ENCODE measurements at places on chromosomes 7 and 10.

DNA sequence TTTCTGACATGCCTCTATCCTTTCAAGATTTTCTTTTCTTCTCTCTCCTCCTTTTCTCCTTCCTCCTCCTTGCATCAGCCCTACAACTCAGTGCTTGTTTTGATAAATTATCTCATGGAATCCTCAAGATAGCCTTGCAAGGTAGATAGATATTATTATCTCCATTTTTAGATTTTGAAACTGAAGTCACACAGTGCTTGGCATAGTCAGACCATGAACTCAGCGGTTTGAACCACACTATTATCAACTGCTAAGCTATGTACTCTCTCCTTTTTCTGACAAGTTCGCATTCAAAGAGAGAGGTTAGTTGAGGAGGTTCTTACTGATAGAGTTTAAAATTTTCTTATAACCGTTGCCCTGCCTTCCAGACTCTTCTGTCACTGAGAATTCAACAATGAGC lies 79.1 kb downstream of the SUGCT start:
- DNase-seq, result no peak

- no peak for DNase-seq
These were observed 9.0 kb upstream of the TBXAS1 start for GRCh38 chr7:139820089-139820488.

DNA sequence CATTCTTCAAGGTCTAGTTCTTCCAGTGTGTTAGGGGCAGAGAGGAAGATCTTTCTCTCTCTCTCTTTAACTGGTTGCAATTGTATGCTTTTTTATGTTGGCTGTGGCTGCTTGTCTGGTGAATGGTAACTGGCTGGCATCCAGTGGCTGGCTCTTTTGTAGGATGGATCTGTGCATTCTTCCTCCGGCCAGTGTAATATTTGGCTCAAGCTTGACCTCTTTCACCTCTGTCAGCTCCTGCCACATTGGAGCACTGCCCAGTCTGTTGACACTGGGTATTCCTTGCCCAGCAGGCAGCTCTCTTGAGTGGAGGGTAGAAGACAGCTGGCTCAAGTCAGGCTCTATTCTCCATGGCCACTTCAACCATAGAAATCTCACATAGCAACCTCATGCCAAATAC lies 528.3 kb downstream of the PHTF2 start:
- DNase-seq, result no peak

GRCh38 chr7:149558149-149558861 lies 60.7 kb upstream of the ZNF746 start:
- DNase-seq, result no peak

DNA sequence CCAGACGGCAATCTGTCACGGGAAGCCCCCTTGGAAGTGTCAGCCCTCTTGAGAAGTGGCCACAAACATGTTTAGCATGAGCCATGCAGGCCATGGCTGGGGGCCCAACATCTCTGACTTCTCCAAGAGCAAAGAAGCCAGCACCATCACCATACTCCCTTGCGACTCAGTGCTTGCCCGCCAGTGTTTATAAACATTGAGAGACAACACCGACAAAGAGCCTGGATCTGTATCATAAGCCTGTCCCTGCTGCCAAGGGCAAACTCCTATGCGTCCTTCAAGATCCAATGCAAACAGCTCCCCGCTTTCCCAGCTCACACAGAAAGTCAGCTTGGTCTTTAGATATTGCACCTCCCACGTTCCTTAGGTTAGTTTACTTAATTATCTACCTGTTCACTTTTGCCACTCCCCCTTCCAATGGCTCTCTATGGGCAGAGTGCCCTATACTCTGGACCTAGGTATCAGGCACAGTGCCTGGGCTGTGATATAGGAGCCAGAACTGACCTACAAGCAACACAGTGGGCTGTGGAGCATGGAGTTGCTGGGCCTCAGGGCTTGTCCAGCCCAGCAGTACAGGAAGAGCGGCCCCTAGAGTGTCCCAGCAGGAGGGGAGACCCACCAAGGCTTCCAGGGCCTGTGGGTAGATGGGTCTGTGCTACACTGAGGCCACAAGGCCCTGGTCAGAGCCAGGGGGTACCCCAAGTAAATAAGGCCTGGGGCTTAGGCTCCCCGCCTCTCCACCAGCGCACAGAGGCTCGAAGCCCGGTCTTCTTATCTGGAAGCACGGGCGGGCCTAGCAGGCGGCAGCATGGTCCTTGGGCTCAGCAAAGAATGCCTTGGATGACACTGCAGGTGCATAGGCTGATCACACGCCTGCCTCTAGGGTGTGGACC lies 37.7 kb downstream of the CAMK2B start:
- no peak for DNase-seq

DNA sequence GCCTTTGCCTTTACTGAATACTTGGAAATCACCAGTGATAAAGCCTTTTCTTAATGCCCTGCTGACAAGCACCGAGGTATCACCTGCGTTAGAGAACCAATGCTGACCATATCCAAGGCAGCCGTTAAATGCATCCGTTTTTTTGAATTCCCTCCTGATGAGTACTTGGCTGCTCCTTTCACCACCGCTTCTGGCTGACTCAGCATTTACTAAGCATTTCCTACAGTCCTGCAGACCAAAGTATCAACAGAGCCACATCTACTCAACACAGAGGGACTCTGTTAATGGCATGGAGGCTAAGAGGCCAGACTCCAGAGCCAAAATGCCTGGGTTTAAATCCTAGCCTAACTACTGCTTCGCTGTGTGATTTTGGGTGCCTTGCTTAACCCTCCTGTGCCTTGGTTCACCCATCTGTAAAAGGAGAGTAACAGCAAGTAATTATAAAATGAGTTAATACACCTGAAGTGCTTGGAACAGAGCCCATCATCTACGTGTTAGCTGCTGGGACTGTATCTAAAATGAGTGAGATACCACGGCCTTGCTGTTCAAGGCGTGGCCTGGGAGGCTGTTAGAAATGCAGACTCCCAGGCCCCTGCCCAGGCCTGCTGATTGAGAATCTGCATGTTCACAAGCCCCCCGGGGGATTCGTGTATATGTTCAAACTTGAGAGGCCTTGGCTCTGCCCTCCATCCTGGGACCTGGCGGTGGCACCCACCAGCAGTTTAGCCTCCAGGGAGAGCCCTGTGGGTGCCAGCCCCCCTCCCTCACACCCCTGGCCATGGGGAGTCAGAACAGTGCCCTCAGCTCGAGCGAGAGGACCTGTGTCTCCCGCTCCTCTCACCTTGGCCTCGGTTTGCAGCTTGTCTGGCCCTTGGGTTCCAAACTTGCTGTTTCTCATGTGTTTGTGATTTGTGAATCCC lies 30.8 kb upstream of the EFCAB10 start:
- DNase-seq, result no peak

DNA sequence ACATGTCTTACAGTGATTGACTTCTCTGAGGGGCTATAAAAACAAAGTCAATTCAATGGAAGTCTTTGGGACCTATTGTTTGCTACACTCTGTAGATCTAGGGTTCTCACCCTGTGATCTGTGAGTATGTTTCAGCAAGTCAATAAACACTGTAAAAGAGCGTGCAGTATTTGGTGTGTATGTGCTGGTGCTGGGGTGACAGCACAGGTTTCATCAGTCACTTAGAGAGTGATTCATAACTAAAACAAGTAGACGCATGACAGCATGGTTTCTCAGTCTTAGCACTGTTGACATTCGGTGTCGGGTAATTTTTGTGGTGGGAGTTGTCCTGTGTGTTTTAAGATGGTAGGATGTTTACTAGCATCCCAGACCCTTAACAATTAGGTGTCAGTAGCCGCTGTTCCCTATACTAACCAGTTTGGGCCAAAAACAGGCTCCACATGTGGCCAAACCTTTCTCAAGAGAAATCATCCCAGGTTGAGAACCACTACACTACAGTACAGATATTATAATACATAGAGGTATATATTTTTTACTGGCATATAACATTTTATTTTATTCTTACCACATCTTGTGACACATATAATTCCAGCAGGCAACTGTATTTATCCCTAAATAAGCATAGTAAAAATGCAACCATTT lies 411.8 kb downstream of the ARL4A start:
- DNase-seq, result no peak

- DNase-seq, result peak; percentile 57
These were observed 4.9 kb downstream of the TRIM8 start for GRCh38 chr10:102648889-102649796.

DNA sequence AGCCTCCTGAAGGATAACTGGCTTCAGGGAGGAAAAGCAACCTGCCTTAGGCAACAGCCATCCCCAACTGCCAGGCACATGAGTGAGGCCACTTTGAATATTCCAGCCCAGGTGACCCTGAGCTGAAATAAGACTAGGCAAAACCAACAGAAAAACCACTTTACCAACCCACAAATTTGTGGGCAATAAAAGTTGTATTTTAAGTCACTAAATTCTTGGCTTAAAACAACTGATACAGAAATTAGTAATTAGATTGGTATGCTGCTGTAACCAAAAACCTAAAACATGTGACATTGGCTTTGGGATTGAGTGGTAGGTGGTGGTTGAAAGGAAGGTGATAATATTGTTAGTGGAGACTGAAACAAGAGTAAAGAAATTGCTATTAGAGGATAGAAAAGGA lies 39.9 kb downstream of the ABCB4 start:
- no peak for DNase-seq

GRCh38 chr7:3880228-3880987 lies 579.4 kb downstream of the SDK1 start:
- DNase-seq, result no peak

- no peak for DNase-seq
These were observed 55.6 kb upstream of the BET1 start for GRCh38 chr7:94059746-94060145.

DNA sequence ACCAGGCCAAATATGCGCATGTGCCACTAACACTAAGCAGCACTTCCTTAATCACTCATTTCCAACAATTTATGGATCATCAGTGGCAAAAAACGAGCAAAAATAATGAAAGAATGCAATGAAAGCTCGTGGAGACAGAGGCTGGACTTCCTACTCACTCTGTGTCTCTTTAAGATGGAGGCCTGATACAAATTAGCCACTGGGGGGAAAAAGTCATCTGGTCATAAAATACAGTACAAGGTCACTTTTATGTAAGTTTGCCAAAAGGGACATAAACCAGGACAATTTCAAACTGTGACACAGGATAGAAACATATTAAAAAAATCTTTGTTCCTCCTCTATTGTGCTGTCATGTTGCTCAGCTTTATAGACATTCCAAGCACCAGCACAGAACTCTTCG lies 101.7 kb downstream of the LMBR1 start:
- DNase-seq, result no peak

- DNase-seq, result no peak
These were observed 178.1 kb downstream of the ARHGAP21 start for GRCh38 chr10:24545585-24545984.

GRCh38 chr7:80848841-80849240 lies 70.0 kb downstream of the SEMA3C start:
- no peak for DNase-seq

DNA sequence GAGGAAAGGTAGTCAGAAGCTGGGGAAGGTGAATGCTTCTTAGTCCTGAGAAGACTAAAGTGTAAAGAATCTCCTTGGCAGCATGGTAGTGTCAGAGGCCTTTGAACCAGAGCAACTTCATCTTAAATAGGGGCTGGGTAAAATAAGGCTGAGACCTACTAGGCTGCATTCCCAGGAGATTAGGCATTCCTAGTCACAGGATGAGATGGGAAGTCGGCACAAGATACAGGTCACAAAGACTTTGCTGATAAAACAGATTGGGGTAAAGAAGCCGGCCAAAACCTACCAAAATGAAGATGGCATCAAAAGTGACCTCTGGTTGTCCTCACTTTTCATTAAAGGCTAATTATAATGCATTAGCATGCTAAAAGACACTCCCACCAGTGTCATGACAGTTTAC lies 351.6 kb downstream of the LRRTM3 start:
- no peak for DNase-seq

DNA sequence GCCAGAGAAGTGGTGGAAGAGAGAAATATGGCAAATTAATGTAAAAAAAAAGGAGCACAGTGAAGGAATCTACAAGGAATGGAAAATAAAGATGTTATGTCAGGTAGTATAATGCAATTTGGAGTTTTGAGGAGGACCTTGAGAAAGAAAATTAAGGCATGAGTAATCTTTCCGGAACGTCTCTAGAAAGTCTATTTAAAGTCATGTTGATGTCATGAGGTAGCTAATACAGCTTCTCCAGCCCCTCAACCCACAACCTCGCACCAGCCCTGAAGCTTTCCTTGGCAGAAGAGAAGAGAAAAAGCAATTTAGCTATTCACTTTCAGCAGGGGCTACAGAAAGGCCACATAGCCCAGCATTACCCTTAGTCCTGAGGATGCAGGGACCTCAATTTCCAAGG lies 22.5 kb downstream of the TRDMT1 start:
- DNase-seq, result no peak

DNA sequence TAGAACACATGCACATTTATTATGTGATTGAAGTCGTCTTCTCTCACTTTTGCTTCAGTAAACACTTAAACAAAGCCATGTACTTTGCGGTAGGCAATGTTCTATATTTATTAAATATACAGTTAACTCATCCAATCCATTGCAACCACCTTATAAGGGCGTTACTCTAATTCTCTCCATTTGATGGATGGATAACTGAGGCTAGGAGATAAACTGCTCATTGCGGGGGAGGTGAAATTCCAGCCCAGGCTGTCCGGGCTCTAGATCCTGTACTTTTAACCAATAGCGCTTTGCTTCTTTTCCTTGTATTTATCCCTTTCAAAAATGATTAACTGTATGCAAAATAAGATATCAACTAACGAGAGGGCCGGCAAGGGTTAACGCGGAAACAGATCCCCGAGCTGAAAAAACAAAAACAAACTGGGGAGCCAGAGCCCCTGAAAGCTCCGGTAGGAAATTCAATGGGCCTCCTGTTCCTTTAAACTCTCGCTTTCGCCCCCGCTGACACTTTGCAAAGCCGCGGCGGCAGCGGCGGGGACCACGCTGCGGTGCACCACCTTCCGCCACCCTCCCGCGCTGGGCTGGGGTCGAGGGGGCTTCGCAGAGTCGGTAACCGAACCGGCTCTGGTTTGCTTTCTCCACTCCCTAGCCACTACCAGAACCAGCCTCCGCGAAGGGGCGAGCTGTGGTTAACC lies 1.0 kb upstream of the PLXDC2 start:
- no peak for DNase-seq

DNA sequence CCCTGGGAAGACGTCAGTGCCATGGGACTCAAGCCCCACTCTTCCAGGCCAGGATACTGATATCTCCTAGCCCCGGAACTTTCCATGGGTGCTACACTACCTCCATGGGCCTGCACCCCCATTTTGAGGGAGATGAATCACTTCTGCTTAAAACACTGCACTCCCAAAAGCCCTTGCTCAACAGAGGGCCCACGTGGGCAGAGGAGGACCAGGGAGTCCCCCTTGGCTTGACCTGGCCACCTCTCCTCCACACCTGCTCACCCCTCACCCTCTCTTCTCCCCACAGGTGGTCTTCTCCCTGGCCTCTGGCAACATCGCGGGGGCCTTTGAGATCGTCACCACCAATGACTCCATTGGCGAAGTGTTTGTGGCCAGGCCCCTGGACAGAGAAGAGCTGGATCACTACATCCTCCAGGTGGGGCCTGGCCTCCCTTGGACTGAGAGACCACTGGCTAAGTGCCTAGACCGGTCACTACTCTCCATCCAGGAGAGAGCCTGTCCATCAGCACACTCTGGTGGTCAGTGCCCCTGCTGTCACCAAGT lies 19.9 kb upstream of the C10orf105 start:
- DNase-seq, result no peak

- no peak for DNase-seq
These were observed 1.4 kb upstream of the PLPP4 start for GRCh38 chr10:120455606-120456005.
